ENCODE measurements at places on chromosomes 3 and 15.
A peak's percentile ranks its signal among the peaks of the same experiment; 100 is the strongest.

GRCh38 chr15:65370885-65371284, 6.9 kb downstream of the IGDCC3 start:
- DNase-seq: no peak

DNA sequence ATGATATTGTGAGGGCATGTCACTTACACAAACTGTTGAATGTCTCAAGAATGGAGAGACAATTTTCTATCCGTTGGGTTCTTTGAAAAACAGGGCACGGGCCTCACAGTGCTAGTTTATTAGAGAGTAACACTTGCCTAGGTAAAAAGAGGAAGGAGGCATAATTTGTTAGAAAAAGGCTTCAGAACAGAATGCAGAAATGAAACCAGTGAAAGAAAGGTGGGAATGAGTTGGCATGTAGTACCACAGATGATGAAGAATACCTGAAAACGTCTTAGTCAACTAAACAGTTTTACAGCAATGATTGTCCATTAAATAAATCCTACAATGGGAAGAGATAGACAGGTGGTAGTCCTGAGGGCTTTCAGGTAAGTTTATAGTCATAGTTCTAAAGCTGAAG, 1399.7 kb upstream of the CADM2 start:
- DNase-seq: no peak

DNA sequence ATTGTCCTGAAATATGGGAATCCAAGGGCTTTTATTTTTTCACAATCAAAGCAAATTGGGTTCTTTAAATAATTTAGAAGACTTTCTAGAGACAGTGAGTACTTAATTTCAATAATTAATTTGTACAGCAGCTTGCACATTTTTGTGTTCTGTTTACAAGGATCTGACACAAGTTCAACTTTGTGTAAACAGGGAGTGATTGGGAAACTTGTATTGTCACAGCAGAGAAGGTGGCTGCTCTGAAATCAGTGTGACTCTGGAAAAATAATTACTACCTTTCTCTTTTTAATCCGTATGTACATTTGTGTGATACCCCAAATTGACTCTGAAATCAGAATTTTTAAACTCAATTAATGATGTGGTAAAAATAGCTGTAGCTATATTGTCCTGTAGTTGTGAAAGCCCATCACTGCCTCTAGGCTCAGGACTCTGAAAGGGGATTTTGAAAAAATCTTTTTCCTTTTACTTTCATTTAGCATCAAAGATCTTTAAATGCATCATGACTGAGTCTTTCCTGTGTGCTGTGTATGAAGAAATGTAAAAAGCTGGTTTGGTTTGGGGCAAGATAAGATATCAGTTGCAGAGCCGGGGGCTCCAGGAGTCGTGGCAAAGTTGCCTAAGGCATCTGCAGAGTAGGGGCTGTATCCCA, 45.1 kb downstream of the MFSD1 start:
- no peak for DNase-seq

GRCh38 chr3:138241061-138241460, 54.0 kb downstream of the ARMC8 start:
- DNase-seq: no peak

- no peak for DNase-seq
Observed at GRCh38 chr15:29570121-29570947, 251.9 kb downstream of the TJP1 start.

- no peak for DNase-seq
Observed at GRCh38 chr3:127518456-127519081, 72.0 kb downstream of the TPRA1 start.

- no peak for DNase-seq
Observed at GRCh38 chr3:50411229-50411628, 51.9 kb upstream of the TMEM115 start.

DNA sequence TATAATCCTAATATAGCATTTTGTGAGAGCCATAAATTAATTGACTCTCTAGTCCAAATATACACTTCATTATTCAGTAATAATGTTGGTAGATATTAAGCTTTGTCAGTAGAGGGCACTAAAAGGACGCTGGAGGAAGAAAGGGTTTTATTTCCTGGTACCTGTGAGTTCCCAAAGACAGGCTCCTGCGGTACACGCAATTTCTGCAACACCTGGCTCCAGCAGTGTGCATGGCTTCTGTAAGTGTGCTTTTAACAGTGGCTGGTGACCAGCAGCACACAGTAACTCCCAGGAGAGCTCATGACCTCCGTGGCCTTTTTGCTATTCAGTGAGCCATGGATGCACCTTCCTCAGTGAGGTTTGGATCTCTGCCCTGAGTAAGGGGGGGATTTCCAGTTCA, 338.3 kb upstream of the ZNF385D start:
- peak; percentile 31 for DNase-seq

GRCh38 chr3:169324452-169324785, 339.1 kb downstream of the MECOM start:
- no peak for DNase-seq

GRCh38 chr15:58856086-58856485, 77.4 kb downstream of the SLTM start:
- no peak for DNase-seq

- no peak for DNase-seq
Observed at GRCh38 chr3:191005790-191006189, 143.3 kb upstream of the GMNC start.

DNA sequence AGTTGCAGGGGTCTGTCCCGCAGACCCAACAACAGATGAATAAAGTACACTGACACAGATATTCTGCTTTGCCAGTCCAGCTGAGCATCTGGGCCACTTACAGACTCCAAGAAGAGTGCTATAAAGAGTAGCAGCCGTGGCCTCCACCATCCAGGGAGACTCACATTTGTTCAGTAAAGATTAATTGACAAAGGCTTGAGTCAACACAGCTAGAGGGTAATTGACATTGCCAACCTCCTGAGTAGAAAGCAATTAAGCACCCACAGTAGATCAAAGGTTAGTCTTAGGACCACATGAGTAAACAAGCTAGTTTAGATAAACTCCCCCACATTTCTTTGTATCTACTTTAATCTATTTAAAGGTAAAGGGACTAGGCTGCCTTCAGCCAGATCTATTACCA, 16.3 kb upstream of the CRTC3 start:
- no peak for DNase-seq
